Activated gamma-delta T cell treated with Interleukin-2 at 50 U/mL for 16 hours (primary cell): ENCODE measurements at places on chromosomes 6 and 20.

DNA sequence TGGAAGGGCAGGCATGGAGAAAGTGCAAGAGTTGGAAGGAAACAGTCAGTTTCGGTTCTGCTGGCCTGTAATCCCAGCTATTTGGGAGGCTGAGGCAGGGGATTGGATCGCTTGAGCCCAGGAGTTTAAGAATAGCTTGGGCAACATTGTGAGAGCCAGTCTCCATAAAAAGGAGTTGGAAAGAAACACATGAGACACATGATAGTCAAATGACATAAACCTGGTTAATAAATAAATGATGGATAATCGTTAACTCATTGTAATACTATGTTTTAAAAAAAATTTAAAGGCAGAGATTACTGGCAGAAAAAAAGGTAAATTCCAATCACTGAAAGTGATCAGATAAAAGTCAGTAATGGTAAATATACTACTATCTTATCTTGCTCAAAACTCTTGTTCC lies 37.2 kb upstream of the PHACTR1 start:
- no peak for DNase-seq

DNA sequence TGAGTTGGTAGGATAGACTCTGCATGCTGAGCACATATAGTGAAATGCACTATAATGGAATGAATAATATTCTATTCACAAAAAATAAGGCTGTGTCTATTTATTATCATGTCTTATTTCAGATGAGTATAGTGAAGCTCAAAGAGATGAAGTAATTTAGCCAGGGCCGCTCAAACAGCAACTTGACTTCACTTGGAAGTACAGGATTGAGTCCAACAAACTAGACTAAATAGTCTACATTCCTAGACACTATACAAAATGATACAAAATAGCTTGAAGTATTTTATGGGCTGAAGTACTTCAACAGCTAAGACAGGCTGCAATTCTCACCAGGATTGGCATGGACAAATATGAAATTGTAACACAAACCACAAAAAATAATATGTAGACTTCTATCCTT lies 144.5 kb upstream of the DST start:
- DNase-seq: no peak

- DNase-seq: no peak
Observed at GRCh38 chr6:114428341-114428740, 85.5 kb upstream of the HS3ST5 start.

- no peak for DNase-seq
Observed at GRCh38 chr20:23136893-23137745, 51.0 kb upstream of the CD93 start.

- DNase-seq: no peak
Observed at GRCh38 chr6:92779746-92780145, 639.6 kb downstream of the EPHA7 start.

DNA sequence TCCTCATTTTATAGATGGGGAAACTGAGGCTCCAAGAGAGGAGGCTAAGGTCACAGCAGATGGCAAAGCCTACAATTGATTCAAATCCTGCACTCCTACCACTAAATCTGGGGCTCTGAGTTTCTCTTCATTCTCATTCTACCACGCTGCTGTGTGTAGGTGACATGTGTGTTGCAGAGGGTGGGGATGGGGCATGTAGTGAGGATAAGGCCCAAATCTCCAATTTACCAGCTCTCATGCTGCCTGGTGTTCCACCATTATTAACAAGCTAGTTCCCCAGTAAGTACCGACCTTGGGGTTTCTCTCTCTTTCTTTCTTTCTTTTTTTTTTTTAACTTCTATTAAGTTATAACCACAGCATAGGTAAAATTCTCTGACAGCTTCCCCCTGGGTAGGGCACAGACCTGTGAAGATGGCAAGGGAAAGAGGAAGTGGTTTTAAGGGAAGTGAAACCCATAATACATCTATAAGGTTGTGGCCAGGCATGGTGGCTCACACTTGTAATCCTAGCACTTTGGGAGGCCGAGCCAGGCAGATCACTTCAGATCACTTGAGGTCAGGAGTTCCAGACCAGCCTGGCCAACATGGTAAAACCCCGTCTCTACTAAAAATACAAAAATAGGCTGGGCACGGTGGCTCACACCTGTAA lies 13.0 kb upstream of the MATN4 start:
- no peak for DNase-seq

DNA sequence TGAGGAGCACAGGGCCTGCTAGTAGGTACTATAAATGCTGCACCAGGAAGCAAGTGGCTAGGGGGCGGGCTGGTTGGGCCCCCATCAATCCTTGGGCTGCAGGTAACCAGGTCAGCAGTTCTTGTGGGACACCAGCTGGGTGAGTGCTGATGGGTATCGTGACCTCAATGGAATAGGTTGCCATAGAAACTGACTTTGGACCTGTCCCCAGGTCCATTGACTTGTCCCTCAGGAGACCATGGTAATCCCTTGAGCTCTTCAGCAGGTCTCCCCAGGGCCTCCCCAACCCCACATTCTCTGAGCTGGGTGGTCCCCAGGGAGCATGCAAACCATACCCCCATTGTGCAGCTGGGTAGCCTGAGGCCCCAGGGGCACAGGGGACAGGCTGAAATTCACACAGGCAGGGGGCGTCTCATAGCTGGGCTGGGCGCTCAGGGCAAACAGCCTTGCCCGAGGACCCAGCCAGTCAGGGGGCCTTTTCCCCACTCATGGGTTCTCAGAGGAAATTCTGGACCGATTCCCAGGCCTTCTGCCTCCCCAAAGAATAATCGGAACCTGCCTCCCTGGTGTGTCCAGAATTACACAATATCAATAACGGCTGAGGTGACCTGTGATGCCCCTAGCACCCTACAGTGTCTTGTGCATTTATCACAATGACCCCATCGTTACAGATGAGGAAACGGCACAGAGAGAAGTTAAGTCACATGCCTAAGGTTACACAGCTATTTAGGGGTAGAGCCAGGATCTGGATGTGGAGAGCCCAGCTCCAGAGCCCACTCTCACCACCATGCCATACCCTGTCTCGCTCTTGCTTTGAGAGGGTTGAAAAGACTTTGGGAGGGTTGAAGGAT lies 35.9 kb downstream of the SRC start:
- DNase-seq: no peak

DNA sequence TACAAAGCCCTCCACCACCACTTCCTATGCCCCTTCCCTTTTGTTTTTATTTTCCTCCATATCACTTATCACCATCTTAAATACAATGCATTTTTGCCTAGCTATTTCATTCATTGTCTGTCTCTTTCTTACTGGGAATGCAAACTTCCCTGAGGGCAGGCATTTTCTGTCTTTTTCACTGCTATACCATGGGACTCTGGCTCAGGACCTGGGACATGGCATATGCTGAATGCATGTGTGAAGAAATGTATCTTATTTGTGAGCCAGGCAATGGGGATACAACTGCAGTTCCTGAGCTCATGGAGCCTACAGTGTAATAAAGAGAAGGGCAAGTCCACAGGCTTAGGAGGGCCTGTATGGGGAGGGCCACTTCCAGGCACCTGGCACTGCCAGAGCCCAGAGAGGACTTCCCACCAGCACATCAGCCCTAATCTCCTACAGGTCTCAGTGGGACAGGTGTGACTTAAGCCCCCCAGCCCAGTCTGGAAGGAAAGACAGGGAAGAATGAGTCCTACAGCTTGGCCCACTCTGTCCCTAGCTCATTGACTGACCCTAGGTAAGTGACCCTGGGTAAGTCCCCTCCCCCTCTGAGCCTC lies 43.2 kb downstream of the TFEB start:
- no peak for DNase-seq

DNA sequence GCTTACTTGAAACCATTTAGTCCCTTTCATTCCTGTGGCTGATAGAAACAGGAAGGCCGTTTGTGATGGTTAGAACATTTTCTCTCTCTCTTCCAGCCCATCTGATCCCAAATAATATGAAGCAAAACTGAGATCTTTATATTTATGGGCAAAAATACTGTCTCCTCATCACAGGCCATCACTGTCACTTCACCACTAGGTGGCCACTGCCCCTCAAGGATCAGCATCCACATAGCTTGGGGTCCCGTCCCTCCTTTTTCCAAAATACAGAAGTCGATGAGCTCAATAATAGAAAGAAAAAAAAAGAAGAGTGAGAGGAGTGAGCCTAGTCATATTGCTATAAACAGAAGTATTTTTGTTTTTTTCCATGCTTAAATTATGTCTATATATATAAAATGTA lies 46.4 kb upstream of the LAMP5 start:
- no peak for DNase-seq

GRCh38 chr20:49505518-49505917 lies 23.1 kb upstream of the KCNB1 start:
- no peak for DNase-seq

GRCh38 chr6:132068766-132069165 lies 117.6 kb upstream of the CCN2 start:
- DNase-seq: no peak

DNA sequence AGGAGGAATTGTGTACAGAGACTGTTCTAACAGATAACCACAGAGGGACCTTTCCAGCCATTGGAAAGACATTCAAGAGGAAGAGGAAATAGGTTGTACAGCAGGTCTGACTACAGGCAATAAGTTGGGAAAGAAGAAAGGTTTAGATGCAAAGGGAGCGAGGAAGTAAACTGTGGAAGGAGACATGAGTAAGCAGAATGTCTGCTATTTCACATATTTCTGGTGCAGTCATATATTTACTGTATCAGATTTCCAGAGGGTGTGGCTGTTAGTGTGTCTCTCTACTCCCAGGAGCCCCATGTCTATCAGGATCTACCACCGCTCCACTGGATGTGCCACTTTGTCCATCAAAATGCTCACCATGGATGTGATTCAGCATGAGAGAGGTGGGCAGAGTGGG lies 25.9 kb downstream of the MRS2 start:
- DNase-seq: no peak

GRCh38 chr6:112254921-112255320 lies 554 bp upstream of the LAMA4 start:
- no peak for DNase-seq

GRCh38 chr6:37365791-37366190 lies 12.0 kb downstream of the RNF8 start:
- no peak for DNase-seq

DNA sequence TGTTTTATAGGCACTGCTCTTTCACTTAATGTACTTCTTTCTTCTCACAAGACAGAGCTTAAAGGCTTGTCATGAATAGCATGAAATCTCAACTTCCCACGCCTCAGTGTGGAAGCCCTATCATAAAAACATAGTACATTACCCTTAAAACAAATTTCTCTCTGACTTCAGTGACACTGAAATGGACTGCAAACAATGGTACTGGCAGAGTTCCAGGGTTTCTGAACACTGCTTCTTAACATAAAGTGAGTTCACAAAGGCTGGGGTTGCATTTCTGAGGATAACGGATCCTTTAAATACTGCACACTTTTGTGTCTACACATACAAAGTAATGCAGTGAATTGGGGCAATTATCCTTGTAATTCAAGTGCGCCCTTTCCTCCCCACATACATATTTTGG lies 32.3 kb upstream of the PLEKHG1 start:
- DNase-seq: no peak

DNA sequence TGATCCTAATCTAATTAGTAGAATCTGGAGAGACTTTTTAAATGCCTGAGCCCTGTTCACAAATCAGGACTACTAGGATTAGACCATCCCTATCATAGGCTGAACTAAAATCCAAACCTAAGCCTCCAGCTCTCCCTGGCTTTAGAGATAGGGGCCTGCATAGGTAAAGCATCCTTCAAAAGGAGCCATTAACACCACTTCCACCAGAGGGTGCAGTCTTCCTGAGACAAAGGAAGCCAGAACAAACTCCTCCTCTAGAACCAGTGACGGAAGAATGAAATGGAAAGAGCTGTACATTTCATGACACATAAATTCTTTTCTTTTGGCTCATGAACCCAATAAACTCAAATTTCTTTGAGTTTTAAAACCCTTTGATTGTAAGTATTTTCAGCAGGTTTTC lies 291.2 kb upstream of the ADGRB3 start:
- DNase-seq: no peak

- DNase-seq: no peak
Observed at GRCh38 chr6:119865466-119866350, 516.1 kb upstream of the MAN1A1 start.

- no peak for DNase-seq
Observed at GRCh38 chr20:6726761-6727160, 40.7 kb upstream of the BMP2 start.

GRCh38 chr20:45484676-45485075 lies 15.1 kb downstream of the WFDC2 start:
- DNase-seq: no peak

- DNase-seq: no peak
Observed at GRCh38 chr20:58328836-58329235, 19.3 kb downstream of the RAB22A start.

DNA sequence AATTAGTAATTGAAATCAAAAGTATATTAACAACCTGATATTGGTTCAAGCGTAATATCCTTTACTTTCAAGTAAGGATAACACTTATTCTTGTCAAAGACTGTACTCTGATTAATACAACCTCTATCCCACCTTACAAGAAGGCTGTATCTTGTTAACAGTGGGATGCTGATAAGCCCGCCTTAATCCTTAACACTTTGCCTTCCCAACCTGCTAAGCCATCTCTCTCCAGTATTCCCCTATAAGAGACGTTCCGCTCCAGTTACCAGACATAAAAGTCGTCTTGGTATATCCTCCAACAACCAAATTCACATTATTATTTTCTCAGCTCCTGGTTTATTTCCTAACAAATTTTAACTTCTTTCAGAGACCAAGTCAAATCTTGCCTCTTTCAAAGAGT lies 2.0 kb downstream of the BTBD9 start:
- no peak for DNase-seq

DNA sequence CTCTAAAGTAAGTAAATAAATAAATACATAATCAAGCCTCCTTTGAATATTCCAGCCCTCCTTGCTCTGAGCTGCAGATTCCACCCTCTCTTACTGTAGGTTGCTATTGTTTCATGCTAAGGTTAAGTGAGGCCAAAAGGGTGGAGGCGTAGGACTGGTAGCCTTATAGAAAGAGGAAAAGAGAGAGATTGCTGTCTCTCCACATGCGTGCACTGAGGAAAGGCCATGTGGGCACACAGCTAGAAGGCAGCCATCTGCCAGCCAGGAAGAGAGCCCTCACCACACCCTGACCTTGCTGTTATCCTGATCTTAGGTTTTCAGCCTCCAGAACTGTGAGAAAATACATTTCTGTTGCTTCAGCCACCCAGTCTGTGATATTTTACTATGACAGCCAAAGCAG lies 87.4 kb upstream of the SHLD1 start:
- DNase-seq: no peak

DNA sequence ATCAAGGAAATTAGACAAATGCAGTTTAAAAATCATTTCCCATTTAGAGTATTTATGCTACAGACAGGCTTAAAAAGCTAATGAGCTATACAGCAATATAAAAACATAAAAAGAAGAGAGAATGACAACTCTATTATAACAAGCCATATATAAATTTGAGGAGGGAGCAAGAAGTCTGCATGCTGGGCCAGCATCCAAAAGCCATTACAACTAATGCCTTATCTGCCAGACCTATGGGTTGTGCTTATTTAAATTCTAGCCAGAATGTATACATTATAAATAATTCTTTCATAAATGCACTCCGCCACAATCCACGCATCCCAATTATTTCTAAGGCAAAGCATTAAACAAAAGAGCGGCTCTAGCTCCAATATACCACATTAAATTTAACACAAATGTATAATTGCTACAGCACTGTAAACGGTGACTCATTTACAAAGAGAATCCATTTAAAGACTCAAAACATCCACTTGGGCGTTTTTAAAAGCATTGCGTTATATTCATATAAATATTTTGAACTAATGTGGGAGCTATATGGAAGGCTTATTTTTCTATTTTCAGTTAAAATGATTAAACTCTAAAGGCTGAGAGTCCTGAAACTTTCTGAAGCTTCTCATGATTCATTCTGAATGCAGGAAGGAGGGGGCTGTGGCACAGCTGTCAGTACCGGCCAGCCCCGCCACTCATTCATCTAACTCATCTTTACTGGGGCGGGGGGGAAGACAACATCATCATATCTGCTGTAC lies 37.7 kb upstream of the RAB22A start:
- DNase-seq: no peak
